Uterus (tissue), 4 donors: ENCODE measurements at places on chromosomes 7 and 10. TPM values are rescaled to one million over a fixed set of nuclear protein-coding genes. Genes with fewer than 3 reads are reported as not detected.

- no peak for DNase-seq
Measured at GRCh38 chr7:138226001-138226476, 149.8 kb downstream of the AKR1D1 start.

DNA sequence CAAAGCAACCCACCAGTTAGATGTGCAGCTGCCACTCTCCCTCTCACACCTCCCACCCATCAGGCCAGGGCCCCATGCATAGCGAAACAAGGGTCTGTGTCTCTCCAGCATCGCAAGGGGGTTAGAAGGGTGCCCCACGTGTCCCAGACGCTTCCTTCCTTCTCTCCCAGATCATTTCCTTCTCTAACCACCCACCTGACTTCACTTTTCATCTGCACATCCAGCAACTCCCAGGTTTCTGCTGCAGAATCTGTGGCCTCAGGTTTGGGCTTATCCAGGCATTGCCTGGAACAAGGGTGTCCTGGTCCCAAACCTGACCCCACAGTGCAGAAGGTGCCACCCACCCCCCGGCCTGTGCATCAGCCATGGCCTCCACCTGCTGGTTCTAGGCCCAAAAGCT, 14.4 kb downstream of the PDIA4 start:
- no peak for DNase-seq

DNA sequence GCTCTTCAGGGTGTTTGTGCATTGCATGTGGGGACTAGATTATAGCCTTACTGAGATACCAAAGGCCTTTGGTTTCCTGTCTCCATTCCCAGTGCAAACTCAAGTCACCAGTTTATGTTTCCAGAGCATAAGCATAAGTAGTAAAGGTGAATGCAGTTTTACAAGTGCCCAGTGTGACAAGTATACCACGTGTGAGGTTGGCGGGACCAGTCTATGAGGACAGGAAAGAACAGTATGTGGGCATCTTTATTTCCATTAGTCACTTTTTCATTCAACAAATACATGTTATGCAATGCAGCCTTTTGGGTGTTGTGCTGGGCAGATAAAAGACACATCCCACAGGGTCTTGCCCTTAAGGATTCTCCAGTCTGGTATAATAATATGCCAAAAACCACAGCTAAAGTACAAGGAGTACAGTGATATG, 146.5 kb downstream of the ARID5B start:
- DNase-seq, result no peak

GRCh38 chr10:11213137-11213536, 195.5 kb downstream of the CELF2 start:
- DNase-seq, result no peak

- no peak for DNase-seq
Measured at GRCh38 chr10:70053218-70053840, 683 bp downstream of the MACROH2A2 start.

- DNase-seq, result no peak
Measured at GRCh38 chr10:130769146-130770017, 542.1 kb downstream of the TCERG1L start.

GRCh38 chr7:28984631-28985030, 26.5 kb upstream of the TRIL start:
- peak; percentile 73 for DNase-seq

DNA sequence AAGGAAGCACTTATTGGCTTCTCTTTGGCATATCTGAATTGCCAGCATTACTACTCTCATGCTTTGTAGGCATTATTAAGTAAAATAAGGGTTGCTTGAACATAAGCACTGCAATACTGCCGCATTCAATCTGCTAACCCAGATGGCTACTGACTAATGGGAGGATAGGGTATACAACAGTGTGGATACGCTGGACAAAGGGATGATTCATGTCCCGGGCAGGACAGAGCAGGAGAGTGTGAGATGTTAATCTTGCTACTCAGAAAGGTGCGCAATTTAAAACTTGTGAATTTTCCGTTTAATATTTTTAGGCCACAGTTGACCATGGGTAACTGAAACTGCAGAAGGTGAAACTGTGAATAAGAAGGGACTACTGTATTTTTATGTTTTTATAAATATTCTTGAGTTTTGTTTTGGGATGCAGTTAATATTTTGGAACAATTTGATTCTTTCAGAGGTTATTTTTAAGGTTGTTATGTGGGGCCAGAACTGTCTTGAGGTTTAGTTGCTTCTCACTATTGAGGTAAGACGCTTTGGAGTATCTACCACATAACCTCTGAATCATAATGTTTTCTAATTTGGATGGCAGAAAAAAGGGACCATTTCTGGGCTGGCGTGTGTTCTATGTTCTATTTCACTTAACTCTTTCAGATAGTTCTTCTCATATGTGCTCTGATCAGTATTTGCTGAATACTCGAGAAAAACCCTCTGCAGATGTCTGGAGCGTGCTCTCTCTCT, 75.7 kb upstream of the SYPL1 start:
- DNase-seq, result no peak

DNA sequence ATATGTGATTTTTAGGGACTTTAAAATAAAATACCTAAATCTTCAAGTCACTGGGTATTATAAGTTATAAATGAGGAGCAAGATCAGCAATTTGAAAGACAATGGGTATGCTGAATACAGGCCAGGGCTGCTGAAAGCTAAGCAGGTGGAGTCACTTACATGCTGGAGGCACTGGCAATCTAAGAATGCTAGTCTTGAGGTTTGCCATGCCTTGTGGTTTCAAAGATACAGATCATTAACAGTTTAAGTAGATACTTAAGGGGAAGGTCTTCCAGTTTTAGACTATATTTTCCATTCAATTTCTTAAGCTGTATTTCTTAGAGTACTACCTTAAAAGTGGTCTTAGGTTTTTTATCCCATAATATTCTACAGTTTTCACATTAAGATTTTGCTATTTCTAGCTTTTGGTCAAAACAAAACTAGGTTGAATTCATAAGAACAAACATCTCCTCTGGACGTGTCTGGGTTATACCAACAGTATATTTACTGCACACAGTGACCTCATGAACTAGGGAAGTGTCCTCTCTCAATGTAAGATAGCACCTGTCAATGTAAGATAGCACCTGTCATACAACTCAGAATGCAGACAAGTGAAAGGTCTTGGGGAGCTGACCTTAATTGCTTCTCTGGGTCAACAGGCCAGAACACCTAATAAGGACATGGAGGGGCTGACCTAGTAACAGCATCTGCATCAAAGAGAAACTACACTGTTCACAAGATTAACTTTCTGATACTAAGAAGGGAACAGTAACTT, 2.0 kb downstream of the SRI start:
- DNase-seq, result no peak

DNA sequence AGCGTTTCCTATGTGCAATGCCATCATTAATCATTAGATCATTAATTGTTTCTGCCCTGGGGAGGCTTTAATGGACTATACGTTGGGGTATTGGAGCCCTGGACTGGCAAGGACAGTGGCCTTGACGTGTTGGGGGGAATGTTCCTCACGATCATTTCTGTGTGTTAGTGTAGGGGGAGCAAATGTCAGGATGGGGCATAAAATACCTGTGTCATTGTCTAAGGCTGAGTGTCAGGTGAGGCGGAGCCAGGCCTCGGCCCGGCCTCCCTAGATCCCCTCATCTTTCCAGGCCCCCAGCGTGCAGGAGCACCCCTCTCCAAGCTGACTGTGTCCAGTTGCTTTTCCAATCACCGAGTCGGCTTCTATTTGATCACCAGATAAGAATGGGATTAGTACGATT, 346.4 kb upstream of the SHH start:
- no peak for DNase-seq

DNA sequence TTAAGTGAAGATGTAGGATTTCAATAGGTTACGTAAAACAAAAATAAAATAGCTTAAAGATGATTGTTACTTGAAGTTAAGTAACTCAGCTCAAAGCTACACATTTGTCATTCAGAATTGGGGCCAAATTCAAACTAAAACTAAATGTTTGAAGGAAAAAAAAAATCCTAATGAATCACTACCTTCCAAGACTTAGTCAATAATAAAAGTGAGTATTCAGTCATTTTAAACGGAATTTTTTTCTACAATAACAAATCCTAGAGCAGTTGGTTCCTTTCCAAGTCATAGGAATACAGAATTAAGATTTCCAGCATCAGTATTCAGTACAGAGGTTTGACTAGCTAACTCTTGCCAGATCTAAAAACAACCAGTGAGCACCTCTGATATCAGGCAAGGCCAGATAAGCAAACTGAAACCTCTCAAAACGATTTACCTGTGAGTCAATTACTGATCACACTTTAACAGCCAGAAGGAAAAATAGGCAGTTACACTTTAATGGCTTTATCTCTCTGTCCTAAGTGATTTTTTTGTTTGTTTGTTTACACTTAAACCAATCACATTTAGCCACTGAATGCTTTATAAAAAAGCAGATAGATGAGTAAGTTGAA, 669.8 kb upstream of the ANKRD30A start:
- no peak for DNase-seq

- no peak for DNase-seq
Measured at GRCh38 chr7:55063633-55064032, 44.8 kb downstream of the EGFR start.

DNA sequence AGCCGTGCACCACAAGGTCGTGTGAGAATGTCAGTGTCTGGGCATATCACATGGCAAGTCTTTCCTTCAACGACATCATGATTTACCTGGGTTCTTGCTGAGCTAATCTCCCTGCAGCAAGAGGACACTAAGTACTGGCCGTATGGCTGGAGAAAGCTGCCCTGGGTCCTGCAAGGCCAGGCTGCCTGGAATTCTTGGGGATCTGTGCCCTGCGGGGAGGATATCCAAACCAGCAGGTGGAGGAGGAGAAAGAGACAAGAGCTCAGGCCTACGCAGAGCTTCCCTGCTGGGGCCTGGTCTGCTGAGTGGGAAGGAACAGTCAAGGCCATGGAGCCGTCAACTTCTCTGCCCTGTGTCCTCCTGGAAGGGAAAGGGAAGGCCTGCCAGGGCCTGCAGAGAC, 552.6 kb downstream of the LRMDA start:
- no peak for DNase-seq

DNA sequence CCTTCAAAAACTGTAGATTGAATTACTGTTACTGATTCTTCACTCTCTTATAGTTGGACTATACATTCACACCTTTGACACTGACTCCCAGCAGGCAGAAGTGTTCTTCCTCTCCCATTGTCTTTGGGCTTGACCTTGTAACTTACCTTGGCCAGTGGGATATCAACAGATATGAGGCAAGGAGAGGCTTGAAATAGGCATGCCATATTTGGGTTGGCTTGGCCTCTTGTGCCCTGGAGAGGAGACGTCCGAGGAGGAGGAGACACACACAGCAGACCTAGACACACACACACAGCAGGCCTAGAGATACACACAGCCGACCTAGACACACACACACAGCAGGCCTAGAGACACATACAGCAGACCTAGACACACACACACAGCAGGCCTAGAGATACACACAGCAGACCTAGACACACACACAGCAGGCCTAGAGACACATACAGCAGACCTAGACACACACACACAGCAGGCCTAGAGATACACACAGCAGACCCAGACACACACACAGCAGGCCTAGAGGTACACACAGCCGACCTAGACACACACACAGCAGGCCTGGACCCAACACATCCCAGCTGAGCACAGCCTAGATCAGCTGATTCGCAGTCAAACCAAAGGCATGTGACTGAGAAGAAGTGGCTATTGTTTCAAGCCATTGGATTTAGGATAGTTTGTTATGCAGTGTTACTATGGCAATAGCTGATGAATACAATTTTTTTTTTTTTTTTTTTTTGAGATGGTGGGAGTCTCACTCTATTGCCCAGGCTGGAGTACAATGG, 12.5 kb upstream of the GNA12 start:
- DNase-seq, result no peak

GRCh38 chr10:98377536-98377935, 37.4 kb downstream of the PYROXD2 start:
- DNase-seq, result no peak

GRCh38 chr10:87860156-87860795, 3.1 kb downstream of the KLLN start:
- DNase-seq, result no peak

DNA sequence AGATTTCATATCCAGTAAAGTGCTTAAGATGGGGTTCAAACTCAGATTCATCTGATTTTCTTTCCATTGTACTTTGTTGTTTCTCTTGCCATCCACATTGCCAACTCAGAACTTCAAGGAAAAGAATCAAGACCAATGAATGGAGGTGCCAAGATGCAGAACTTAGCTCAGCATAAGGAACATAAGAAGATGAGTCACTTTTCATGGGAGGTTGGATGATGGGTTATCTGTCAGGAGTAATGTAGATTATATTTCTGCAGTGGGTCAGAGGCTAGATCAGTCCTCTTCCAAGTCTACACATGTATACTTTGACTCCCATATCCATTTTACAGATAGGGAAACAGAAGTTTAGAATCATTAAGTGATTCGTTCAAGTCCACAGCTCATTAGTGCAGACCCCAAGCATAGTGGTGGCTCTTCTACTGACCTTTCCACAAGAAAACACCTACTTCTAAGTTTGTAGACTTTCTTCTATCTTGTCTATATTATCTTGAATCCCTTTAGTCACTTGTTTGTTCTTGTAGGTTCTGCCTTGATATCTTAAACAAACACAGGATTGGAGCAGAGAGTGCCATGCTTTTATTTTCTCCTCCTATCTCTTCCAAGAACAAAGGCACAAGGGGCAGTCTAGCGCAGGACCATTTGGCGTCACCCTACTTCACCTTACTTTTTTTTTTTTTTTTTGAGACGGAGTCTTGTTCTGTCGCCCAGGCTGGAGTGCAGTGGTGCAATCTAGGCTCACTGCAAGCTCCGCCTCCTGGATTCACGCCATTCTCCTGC, 14.0 kb upstream of the ADD3 start:
- DNase-seq, result no peak

DNA sequence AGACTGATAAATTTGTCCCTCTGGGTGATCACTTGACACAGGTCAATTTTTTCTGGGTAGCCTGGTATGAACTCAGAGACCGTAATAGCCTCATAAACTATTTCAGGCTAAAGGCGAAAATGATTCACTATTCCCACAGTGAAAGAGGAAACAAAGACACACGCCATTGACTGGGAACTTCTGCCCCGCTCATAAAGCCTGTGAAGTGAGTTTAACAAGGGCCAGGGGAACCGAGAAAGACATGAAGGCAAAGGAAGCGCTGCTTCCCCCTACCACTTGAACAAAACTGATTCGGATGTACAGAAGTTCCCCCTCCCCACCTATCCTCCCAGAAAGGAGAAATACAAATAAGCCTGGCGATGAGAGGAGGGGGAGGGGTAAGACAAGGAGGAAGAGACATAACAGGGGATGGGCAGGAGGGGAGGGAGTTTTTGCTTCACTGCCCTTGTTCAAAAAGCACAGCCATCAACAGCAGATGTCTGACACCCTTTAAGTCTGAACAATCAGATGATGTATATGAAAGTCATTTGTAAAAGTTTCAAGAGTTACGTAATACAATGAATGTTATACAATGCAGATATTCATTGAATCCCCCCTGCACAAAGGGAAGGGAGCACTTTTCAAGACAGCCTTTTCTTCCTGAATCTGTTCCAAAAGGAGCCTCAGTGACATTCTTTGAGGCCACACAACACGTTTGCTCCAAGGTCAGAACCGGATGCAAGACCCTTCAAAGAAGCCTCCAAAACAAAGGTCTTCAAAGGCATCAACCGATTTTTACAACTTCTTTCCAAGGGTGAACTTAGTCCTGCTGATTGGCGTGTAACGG, 734 bp downstream of the ABCB4 start:
- DNase-seq, result no peak

- DNase-seq, result no peak
Measured at GRCh38 chr10:61248013-61248412, 205.2 kb downstream of the TMEM26 start.

The SHTN1 gene
- 9.6 TPM for total RNA-seq

The POLR2J3 gene
- total RNA-seq, result 26.0 TPM

The SLC39A12 gene
- total RNA-seq, result not detected

The CALCR gene
- total RNA-seq, result 0.26 TPM

The CUZD1 gene
- total RNA-seq, result 0.97 TPM

The DDC gene
- total RNA-seq, result not detected

The PRLHR gene
- total RNA-seq, result 0.90 TPM
